Aorta (tissue), 5 donors: ENCODE measurements at places on chromosomes 12 and 14.

- no peak for DNase-seq
These were observed 334.7 kb downstream of the BMP4 start for GRCh38 chr14:53621921-53622320.

GRCh38 chr12:110109037-110109836 lies 14.9 kb upstream of the IFT81 start:
- DNase-seq, result peak; percentile 89

GRCh38 chr14:104358528-104359300 lies 220.3 kb downstream of the KIF26A start:
- peak; percentile 31 for DNase-seq

DNA sequence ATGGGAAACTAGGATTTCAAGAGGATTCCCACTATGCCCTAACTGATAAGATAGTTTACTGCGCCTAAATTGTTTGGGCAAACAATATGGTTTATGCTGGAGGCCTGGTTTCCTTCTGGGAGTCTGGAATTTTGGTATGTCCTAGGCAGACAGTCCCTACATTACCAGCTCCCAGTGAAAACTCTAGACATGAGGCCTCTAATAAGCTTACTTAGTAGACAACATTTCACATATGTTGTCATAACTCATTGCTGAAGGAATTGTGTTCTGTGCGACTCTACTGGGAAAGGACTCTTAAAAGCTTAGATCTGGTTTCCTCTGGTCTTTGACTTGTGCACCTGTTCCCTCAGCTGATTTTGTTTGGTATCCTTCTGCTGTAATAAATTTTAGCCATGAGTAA lies 18.0 kb upstream of the PRPF39 start:
- no peak for DNase-seq

DNA sequence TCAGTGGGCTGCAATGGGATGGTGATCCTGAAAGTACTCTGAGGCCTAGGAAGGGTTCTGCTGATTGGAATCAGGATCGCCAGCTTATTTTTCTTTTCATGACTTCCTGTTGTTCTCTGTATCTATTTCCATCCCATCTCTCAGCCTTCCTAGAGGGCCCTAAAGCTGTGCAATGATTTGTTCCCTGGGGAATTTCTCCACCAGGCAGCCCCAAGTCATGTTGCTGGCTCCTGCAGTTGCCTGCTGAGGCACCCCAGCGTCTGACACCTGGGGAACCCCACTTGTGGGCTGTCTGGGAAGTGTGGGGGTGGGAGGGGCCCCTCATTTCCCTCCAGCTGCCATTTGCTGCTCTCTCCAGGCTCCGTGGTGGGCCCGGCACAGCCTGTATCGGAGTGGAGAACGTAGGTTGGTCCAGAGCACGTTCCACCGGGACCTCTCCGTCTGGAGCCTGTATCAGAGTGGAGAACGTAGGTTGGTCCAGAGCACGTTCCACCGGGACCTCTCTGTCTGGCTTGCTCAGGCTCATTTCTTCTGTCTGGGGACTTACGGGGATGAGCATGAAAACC lies 138.3 kb downstream of the TSPAN9 start:
- no peak for DNase-seq

GRCh38 chr12:50751948-50752721 lies 11.8 kb upstream of the ATF1 start:
- no peak for DNase-seq

GRCh38 chr12:111304642-111305071 lies 64.2 kb downstream of the PHETA1 start:
- no peak for DNase-seq

DNA sequence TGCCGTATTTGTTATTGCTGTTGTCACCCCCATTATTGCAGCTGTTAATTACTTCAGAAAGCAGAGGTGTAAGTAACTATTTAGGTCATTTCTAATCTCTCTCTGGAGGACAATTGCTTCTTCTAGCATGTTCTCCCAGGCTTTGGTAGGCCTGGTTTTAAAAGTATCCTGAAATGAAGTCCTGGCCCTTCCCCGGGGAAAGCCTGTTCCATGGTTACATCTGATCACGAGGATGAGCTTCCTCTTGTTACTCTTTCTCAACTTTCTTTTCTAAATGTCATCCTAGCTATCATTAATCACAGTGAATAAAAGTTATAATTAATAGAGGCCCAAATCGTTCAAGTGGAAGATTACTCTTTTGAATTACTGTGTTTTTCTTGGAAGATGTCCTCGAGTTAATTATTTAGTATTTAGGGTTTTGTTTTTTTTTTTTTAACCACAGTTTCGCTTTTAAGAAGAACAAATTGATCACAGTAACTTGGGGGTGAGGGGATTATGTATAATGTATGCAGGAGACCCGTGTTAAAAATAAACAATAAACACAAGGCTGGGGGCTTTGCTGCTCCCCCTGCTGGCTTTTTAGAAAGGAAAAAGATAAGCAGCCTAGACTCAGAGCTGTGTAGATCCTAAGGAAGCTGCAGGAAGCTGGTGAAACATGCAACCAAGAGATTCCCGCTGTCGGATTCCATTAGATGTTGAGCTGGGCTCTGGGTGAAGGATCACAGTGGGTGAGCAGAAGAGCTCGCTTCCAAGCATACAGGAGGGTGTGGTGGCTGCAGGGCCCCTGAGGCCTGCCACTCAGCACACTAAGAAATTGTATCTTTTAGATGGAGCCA lies 420.1 kb downstream of the FUT8 start:
- no peak for DNase-seq

DNA sequence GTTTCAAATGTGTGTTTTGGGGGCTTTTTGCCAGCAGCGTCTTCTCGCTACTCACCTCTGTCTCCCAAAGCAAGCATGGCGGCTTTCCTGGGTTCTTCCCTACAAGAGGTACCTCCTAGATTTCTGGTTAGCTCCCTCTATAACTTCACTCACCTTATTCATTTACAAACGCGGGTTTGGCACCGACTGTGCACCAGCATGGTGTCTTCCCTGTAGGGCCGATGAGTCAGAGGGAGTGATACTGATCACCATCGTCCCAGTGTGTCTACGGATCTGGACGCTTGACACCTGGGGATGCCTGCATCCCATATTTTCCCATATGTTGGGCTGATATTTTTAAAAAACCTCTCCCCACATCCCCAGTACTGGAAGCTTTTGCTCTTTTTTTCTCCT lies 8.0 kb upstream of the SERPINA12 start:
- DNase-seq, result no peak

GRCh38 chr12:39685854-39686657 lies 66.5 kb upstream of the ABCD2 start:
- DNase-seq, result no peak

DNA sequence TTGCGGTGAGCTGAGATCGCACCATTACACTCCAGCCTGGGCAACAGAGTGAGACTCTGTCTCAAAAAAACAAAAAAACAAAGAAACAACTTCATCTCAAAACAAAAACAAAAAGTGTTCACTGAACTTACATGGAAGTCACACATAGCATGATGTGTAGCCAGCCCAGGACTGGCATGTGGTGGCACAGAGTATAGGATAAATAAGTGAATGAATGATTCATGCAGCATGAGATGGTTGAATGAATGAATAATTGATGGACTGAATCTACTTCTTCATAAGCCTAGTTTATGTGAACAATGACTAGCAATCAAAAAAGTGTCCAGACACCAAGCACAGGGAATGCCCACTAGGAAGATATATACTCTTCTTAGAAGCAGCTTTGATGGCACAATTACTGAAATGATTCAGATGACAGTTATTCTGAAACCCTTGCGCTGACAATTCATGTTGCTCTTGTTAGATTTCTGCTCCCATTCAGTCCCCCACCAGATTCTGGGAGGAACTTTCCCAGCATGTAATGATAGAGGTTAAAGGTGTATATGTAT lies 31.6 kb upstream of the SERPINA6 start:
- DNase-seq, result no peak

DNA sequence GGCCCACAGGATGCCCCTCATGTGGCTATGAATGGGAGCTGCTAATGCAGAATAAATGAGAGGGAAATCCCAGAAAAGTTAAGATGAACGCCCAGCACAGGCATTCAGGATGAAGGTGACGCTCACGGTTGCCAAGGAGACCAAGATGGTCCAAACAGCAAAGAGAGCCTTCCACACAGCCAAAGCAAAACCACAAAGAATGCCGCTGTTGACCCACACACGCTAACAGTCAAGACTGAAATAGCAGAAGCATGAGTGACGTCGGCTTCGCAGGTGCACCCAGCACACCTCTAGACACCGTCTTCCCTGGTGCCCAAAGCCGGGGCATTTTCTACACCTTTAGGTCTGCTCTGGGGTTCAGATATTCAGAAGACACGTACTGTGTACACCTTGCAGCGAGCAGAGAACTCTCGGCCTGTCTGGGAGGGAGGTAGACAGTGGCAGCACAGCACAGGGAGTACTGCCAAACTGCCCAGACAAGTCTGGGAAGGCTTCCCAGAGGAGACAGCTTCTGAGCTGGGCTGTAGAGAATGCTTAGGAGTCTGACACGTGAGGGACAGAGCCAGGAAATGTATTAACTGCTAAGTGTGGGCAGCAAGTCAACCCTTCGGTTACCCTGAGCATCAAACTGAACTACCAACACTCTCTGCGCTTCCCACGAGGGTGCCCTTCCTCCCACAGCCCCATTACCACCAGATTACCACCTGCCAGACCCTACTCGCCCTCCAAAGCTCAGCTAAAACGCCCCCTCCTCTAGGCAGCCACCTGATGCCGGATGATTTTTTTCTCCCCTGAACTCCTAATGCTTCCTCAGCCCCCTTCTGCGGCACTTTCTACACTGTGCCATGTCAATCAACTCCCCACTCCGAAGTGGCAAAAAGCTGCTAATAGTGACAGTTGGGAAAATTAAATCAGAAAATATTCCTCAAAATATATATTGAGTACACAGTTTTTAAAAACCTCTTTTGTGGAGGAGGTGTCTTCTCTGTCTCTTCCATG lies 50.1 kb downstream of the CCDC88C start:
- DNase-seq, result no peak

- DNase-seq, result no peak
These were observed 735.4 kb upstream of the USP15 start for GRCh38 chr12:61524851-61525250.

DNA sequence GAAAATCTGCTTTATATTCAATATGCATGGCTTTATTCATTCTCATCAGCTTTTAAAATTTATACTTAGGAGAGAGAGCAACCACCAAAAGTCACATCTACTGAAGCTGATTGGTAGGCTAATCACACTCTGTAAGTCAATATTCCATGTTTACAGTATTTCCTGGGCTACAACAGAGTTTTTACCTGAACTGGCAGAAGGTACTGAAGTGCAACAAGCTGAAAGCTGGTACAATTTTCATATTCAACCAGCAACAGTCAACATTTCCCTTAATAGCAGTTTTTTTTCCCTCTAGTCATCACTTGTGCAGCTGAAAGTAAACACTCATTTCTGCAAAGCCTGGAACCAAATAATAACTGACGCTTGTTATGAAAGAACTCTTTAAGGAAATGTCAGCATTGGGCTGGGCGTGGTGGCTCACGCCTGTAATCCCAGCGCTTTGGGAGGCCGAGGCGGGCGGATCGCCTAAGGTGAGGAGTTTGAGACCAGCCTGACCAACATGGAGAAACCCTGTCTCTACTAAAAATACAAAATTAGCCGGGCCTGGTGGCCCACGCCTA lies 12.9 kb downstream of the BRAP start:
- no peak for DNase-seq

- no peak for DNase-seq
These were observed 99.3 kb downstream of the KIF21A start for GRCh38 chr12:39343665-39344064.

DNA sequence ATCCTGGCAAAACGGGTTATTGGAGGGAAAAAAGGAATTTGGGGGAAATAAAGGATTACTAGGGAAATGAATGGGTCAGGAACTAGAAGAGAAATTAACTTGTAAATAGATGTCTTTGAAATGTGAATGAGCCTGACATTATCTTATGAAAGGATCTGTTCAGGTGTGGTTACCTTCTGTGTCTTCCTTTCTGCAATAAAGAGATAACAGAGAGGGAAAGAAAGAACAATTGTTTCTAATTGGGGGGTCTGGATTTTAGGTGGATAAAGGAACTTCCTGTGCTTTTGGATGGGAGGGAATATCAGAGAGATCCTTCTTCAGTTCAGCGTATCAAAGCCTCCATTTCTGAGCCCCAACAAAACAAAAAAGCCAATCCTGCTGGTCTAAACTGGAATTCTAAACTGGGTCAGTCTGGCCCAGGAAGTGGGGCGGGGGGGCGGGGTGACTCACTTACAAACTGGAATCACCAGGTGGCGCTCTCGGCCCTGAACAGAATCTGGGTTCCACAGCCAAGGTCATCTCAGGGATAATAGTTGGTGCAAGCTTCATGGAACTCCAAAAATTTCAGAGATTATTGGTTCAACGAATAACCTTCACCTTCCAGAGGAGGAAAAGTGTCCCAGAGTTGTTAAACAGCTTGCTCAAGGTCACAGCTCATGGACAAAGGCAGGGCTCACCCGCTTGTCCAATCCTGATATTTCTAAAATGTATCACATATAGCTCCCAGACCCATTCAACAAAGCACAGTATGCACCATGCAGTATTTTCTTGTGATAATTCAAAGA lies 15.2 kb upstream of the PEBP1 start:
- peak; percentile 75 for DNase-seq

GRCh38 chr12:93198086-93198485 lies 179.6 kb upstream of the NUDT4 start:
- DNase-seq, result no peak

GRCh38 chr12:119179335-119180021 lies 747 bp downstream of the HSPB8 start:
- peak; percentile 79 for DNase-seq
